ENCODE measurements at places on chromosomes 1 and 21.

DNA sequence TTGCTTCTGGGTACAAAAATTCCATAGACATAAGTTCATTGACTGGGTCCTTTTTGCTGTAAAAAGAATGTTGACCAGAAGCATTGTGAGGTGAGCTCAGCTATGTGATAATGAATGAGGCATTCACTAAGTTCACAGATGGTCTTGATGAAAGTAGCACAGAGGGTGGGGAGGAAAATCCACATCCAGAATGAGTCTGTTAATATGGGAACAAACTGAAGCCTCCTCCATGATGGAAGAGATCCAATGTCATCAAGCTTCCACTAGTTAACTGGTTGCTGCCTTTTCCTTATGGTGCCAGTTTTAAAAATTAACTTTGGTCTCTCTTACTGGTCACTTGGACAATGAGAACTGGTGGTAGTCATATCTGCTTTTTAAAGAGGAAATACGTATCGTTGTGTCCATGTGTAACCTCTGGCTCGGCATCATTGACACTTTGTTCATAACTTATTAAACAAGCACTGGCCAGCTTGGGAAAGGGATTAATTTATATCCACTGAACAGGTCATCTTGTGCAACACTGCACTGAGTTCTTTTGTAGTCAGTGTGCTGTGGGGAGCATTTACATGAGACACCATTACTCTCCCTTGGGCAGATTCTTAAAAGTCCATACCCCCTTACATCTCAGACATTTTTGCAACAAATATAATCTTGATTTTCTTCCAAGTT lies 88.6 kb downstream of the ADAMTS1 start:
- no peak for DNase-seq

GRCh38 chr1:70134148-70134547 lies 71.2 kb downstream of the LRRC40 start:
- DNase-seq: no peak

DNA sequence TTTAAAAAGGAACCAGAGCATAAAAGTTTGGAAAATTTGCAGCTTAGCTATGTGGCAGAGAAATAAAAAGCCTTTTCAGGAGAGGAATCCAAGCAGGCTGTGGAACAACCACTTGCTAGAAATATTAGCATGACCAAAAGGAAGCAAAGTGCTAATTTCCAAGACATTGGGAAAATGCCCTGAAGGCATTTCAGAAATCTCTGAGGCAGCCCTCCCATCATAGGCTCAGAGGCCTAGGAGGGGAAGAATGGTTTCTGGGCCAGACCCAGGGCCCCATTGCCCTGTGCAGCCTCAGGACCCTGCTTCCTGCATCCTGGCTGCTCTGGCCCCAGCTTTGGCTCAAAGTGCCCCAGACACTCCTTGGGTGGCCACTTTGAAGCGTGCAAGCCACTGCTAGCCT lies 56.8 kb downstream of the TENT5C start:
- no peak for DNase-seq

- no peak for DNase-seq
Observed at GRCh38 chr1:226816576-226816975, 53.8 kb upstream of the PSEN2 start.
